ENCODE measurements at places on chromosomes 1 and 21.

GRCh38 chr1:147472966-147473732 is 68.2 kb upstream of the BCL9 start:
- no peak for DNase-seq

- DNase-seq = no peak
Observed at GRCh38 chr1:221087919-221088318, 208.7 kb downstream of the HLX start.

GRCh38 chr1:153535242-153536011 is at the start of gene S100A6:
TSS of gene S100A6 (minus strand) at chr1:153535991. CDS start at chr1:153535339, 652 bp downstream.
- no peak for DNase-seq

DNA sequence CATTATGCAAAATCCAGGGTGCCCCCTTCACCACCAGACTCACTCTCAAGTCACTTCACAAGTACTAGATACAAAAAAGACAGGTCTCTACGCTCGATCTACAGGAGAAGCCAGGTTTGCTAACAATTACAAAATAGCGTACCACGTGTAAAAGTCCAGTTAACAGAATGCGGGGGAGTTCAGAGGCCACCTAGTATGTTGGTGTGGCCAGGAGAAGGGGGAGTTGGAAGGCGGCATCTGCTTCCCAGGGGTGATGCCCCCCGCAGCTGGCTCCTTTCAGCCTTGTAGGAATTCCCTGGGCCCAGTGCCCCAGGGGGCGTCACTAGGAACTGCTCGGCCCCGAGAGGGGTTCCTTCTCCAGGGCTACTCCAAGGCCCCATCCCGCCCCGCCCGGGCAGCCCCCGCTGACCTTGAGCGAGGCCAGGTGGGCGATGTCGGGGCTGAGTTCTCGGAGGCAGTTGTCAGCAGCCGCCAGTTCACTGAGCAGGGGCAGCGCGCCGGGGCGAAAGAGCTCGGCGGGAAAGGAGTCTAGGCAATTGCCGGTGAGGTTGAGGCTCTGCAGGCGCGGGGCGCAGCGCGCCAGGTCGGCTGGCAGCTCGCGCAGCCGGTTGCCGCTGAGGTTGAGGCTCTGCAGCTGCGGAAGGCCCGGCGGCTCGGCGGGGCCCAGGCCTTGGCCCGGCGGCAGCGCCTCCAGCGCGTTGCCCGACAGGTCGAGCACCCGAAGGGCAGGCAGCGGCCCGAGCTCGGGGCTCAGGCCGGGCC is 664 bp downstream of the LRRC47 start:
- no peak for DNase-seq

GRCh38 chr1:177106614-177107365 is 57.7 kb downstream of the ASTN1 start:
- DNase-seq = no peak

DNA sequence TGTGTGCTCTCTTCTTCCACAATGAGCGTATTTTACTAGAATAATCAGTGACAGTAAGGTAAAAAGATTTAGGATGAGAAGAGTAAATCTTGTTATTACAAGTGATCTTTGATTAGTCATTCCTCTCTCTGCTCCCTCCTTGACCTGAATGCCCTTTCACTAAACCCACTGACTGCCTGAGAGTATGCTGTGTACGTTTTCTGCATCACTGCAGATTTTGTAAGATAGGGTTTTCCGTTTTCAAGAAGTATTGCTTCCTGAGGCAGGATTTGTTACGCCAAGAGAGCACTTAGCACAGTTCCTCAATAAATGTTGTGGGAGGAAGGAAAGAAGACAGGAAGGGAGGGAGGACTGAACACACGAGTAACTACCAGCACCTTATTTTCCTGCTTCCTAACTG is 7.7 kb upstream of the LAMB3 start:
- no peak for DNase-seq

- no peak for DNase-seq
Observed at GRCh38 chr1:5475572-5475971, 516.7 kb downstream of the NPHP4 start.

DNA sequence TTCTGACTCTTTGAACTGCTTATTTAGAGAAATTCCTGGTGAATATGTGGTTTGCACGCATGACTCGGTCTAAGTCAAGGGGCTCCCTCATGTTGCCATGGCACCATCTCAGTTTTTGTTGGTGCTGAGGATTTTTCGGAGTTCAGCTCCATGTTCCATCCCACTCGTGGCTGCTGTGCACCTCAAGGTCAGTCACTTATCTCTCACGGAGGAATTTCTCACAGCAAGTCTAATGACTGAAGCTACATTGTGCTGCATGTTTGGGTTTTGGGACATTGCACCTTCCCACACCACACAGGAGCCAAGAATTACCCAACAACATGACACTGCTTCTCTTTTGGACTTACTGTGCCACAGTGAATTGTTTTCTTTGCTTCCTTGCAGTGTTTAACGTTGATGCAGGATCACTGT is 269.9 kb downstream of the NCAM2 start:
- no peak for DNase-seq

GRCh38 chr1:110460253-110461220 is 9.6 kb downstream of the PROK1 start:
- peak; percentile 79 for DNase-seq

DNA sequence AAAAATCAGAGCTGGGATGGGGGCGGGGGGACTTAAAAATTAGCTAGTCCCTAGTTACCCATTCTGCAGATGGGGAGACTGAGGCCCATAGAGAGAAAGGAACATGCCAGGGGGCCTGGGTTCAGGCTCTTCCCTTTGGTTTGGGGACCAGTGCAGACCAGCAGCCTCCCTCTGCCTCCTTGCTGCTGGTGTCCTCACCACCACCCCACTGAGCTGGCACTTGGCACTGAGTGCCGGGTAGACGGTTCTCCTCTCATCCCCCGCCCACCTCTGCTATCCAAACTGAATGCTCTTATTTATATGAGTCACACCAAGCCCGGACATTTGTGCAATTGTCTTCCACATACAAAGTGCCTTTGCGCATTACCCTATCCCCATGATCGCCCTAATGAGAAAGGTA is 39.2 kb downstream of the CAMK2N1 start:
- DNase-seq = no peak
